ENCODE measurements at places on chromosomes 4 and X.
A peak's percentile ranks its signal among the peaks of the same experiment; 100 is the strongest.

- no peak for DNase-seq
Observed at GRCh38 chr4:119726505-119726904, 97.9 kb upstream of the PDE5A start.

DNA sequence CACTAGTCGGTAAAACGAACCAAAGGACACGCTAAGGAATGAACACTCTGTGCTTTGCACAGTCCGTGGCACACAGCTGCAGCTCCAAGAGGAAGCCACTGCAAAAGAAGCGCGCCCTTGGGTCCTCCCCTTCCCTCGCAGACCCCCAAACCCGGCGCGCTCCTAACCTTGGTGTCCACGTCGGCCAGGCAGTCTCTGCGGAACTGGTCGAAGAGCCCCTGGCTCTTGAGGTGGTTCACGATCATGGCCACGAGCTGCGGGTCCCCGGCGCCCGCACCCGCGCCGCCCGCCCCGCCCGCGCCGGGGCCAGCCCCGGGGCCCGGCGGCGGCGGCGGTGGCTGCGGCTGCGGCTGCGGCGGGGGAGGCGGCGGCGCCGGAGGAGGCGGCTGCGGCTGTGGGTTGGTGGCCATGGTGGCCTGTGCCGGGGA is 333 bp downstream of the BOD1L1 start:
- DNase-seq = no peak

DNA sequence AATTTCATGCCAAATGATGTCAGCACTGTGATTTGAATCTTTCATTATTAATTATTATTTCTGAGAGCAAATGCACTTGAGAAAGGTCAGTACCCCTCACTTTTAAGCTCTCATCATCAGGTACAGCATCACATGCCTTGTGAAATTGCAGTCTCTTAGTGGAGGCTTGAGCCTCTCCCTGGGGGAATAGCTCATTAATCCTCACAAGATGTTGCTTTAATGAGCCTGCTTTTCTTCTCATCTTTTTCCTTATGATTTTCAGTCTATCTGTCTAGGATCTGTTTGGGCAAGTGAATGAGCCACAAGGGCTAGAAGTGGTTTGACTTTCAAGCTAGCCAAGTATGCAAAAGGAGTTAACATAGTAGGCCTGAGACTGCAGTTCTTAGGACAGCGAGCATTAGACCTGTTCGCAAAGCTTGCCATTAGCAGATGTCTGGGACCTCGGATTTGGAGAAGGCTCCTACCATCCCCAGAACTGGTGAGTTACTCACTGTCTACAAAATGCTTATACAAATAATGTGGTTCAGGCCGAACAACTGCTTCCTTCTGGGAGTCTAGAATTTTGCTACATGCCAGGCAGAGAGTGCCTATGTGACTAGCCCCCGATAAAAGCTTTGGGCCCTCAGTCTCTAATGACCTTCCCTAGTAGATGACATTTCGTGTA is 174.5 kb downstream of the IL15 start:
- DNase-seq = no peak

DNA sequence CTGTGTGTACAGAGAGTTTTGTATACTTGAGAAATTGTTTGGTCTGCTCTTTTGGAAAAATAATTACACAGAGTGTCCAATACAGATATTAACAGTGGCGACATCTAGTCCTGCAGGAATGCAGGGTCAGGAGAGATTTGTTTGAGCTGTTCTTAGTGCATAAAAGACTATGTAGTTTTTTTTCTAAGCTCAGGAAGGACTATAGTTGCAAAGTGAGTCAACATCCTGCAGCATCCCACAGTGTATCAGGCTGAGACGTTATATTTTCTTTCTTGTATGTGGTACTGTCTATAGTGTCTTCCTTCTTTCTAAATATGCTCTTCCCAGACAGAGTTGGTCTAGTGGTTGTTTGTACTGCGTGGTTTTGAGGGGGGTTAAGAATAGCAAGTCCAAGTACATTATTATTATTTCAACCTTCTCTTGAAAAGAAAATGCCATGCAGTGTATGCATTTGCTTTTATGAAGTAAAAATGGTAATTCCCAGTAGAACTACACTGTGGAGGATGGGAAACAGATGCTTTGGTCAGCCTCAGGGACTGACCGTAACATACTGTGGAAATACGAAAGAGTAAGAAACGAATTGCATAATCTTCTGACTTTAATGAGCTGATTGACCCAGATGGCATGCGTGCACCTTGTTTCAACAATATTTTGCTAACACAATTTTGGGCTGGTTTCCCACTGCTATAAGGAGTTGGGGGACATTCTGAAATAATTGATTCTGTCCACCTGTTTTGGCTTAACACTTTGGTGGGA is 67.4 kb downstream of the DMP1 start:
- no peak for DNase-seq

DNA sequence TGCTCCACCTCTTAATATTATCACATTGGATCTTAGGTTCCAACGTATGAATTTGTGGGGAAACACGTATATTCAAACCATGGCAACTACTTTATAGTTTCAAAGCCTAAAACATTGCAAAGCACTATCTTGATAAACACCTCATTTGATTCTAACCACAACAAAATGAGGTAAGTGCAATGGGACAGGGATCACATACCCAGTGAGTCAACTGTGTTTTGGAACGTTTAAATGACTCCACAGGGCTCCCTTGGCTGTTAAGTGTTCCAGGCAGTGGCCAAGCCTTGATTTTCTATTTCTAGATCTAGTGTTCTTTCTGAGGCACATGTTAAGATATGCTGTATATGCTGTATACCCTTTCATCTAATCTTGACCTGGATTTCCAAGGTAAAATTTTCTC is 54.5 kb upstream of the C1QTNF7 start:
- no peak for DNase-seq

DNA sequence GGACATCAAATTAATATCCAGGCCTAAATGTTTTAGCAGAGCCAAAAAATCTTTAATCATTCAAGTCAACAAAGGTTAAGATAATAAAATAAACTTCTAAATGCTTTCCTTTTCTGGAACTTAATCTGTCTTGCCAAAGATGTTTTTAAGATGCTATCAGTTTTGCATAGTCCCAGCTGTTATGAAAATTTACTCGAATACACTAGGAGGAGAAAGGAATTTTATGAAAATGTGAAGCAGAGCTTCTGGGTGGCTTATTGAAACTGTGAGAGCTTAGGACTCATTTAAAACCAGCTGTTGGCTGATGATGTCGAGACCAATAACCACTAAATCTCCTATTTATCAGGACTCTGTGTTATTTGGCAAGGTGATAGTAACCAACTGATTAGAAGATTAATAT is 202.2 kb upstream of the ETNPPL start:
- DNase-seq = no peak

DNA sequence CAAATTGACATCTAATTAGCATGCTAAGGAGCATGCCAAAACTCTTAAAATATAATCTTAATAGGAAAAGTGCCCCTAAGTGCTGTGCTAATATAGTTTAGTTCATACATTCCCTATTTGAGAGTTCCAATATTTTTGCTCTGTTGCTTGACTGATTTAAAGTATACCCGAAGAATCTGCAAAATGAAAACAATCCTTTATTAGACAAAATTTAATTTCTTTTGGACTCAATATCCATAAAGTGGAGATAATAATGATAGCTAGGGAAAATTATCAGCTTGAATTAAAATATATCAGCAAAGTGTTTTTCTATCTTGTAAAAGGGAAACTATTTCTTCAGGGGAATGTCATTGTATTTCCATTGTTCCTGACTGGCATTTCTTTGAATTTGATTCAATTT is 196.0 kb upstream of the NPY2R start:
- DNase-seq = no peak

GRCh38 chr4:124685851-124686250 is 26.7 kb downstream of the ANKRD50 start:
- no peak for DNase-seq

- DNase-seq = peak; percentile 32
Observed at GRCh38 chr4:17780501-17781299, 721 bp downstream of the FAM184B start.

- DNase-seq = no peak
Observed at GRCh38 chr4:86151196-86151595, 208.7 kb downstream of the MAPK10 start.

- peak; percentile 21 for DNase-seq
Observed at GRCh38 chr4:108193886-108194672, 25.3 kb upstream of the LEF1 start.

- DNase-seq = no peak
Observed at GRCh38 chr4:121376556-121376955, 4.3 kb downstream of the QRFPR start.

DNA sequence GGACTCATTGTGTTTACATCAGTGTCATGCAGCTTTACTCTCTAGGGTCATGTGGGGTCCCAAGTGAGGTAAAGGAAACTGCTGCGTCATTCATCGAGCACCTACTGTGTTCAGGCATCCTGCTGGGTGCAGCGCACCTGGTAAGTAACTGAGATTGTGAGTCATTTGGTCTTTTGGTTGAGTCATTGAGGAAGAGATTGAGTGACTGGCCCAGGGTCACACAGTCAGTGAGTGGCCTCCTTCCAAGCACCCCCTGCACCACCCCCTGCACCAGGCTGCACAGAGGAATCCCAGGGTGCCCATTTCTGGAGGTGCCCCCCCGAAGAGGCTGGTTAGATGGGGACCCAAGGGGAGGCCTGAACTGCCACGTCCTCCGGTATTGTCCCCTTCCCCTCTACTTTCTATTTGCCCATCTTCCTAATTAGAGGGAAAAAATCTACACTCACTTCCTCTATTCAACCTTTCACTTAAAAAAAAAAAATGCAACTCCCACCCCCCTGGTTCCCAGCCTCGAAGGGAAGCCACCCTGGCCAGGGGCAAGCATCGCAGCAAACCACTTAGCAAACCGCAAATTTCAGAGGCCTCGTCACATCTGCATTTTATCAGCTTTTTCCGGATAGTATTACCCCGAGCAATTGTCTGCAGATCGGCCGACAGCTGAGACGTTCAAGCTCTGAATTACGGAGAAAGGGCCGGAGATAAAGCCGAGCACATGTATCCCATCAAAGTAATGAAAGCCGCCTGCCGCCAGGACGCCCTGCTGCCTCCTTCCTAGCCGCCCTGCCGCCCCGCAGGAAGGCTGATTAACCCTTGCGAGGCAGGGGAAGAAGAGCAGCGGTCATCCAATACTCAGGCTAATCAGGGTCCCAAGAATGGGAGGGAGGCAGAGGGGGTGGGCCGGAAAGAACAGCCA is 96.3 kb upstream of the MSX1 start:
- no peak for DNase-seq

DNA sequence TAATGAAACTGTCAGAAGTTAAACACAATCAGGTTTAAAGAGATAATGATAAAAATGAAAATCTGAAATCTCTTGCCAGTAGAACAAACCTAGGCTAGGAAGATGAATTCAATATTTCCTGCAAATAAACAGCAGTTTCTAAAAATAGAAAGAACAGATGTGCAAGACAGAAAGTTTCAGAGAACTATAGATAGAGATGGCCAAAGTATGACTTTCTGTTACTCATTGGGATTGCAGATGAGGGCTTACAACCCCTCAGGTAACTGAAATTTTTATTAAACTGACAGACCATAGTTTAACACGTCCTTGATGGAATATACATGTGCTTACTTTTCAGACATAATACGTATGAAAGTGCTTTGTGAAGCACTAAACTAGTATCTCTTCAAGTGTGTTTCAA is 82.3 kb upstream of the PPARGC1A start:
- no peak for DNase-seq

GRCh38 chrX:123617007-123617406 is 115.8 kb downstream of the THOC2 start:
- DNase-seq = no peak

DNA sequence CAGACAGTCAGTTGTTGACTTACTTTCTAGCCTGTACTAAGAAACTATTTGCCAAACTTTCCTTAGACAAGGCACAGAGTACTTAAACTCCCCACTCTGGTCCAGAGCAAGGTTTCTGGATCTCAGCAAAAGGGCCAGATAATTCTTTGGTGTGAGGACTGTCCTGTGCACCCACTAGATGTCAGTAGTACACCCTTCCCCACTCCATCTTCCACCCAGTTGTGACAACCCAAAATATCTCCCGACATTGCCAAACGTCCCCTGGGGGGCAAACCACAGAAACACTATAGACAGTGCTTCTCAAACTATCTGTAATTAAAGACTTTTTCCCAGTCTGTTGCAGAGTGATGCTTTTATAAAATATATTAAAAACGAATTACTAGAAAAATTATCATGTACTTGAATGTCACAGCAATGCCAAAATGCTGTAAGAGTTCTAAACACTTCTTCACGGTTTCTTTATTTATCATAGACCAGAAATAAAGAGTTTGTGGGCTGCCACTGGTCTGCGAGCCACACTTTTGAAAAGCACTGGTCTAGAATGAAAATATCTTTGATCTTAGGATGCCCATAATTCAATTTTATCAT is 203.5 kb downstream of the PRDM5 start:
- peak; percentile 26 for DNase-seq

DNA sequence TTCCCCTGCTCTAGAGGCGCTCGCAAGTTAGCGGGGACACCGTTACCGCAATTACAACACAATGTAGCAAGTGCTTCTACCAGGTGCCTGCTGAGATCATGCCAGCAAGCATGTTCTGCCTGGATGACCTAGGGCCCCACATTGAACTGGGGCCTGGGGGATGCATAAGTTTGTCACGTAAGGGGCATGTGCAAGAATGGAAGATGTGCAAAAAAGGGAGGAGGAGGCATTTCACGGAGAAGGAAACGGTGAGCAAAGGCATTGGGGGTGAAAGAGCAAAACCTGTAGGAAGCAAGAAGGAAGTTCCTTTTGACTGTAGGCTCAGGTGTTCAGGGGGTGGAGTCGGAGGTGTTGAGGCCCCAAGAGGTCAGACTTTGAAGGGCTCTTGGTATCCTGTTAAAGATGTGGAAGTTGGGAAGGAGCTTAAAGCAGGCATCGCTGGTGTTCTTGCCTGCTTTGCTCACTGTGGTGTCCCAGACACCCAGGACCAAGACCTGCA is 602 bp upstream of the SCARB2 start:
- peak; percentile 74 for DNase-seq

DNA sequence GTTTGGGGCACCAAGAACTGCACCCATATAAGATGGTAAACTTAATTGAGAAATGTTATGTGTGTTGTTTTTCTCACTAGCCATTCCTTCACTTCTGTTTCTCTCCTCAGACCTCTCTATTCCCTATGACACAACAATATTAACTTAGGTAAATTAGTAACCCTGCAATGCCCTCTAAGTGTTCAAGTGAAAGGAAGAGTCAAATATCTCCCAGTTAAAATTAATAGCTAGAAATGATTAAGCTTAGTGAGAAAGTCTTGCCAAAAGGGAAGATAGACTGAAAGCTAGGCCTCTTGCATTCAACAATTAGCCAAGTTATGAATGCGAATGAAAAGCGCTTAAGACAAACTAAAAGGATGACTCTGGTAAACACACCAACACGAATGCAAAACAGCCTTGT is 132.9 kb upstream of the KLF8 start:
- no peak for DNase-seq

DNA sequence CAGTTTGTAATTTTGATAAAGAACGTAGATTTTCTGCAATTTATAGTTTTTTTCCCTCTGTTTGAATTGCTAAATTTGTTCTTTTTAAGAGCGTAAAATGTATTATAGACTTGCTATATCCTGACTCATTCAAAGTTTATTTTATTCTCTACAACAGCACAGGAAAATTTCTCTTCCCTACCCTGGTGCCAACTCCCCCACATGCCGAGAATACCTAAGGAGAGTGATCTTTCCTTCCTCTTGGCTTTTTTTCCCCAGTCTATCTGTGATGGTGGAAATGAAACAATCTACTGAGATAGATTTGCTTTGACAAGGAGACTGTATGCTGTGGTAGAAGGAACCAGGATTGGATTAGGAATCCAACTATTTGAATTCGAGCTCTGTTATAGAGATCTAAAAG is 271.6 kb downstream of the TLL1 start:
- no peak for DNase-seq

GRCh38 chrX:123976706-123977316 is 15.3 kb downstream of the STAG2 start:
- no peak for DNase-seq

- DNase-seq = no peak
Observed at GRCh38 chr4:145870155-145871020, 68.2 kb downstream of the ZNF827 start.
